ENCODE measurements at places on chromosomes 4 and X. TPM values are rescaled to one million over a fixed set of nuclear protein-coding genes. Genes with fewer than 3 reads are reported as not detected.
A peak's percentile ranks its signal among the peaks of the same experiment; 100 is the strongest.

SH2D1A gene
- not detected for total RNA-seq

GSX2 gene
- total RNA-seq, result not detected

CXCL1 gene
- total RNA-seq, result 0.20 TPM

ATP2B3 gene
- 0.35 TPM for total RNA-seq

PRRG1 gene
- total RNA-seq, result 9.0 TPM

CASK gene
- 51.5 TPM for total RNA-seq

PNMA5 gene
- total RNA-seq, result not detected

DNA sequence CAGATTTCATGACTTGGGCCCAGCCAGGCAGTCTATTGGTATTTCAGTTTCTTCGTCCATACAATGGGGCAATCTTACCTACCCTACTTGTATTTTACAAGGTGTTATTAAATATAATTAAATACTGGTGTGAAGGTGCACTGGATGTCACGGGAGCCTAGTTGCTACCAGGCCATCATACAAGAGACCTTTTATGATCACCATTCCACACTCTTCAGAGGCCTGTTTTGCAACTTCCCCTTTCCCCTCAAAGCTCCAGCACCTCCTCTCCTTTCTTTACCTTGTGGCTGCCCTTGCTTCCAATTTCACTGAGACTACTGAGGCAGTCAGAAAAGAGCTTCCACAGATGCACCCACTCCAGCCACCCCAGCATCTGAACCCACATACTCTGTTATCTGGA, 93.8 kb upstream of the HELT start:
- H3K27me3 ChIP-seq, result no peaks in the 10 kb centered on the region
- no peak overlapping the region for H3K27ac ChIP-seq
- peaks cover 2% of the 10 kb centered on the region for H3K36me3 ChIP-seq

DNA sequence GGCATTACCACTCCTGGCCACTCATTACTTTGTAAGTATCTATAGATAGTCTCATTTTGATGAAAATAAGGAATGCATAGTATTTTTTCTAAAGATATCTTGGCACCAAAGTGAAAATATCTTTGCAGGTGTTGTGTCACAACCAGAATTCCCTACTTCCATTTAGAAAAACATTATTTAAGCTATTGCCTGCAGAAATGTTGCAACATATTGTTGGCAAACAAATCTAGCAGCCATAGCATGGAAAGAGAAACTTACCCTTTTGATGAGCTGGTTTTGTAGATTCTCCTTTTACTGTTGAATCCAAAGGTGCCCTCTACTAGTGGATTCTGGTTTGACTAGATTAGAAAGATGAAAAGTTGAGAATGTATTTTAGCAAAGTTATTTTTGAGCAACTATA, 138.8 kb downstream of the AREG start:
- no peak overlapping the region for H3K27ac ChIP-seq
- no peaks in the 10 kb centered on the region for H3K4me1 ChIP-seq
- no peaks in the 10 kb centered on the region for H3K36me3 ChIP-seq
- H3K4me3 ChIP-seq, result no peak overlapping the region
- no peaks in the 10 kb centered on the region for H3K27me3 ChIP-seq
- DNase-seq, result no peak

GRCh38 chr4:70522626-70523025, 4.3 kb downstream of the AMTN start:
- no peak for DNase-seq
- no peaks in the 10 kb centered on the region for H3K27me3 ChIP-seq
- H3K36me3 ChIP-seq, result no peaks in the 10 kb centered on the region
- no peak overlapping the region for H3K27ac ChIP-seq
- H3K4me1 ChIP-seq, result no peaks in the 10 kb centered on the region

DNA sequence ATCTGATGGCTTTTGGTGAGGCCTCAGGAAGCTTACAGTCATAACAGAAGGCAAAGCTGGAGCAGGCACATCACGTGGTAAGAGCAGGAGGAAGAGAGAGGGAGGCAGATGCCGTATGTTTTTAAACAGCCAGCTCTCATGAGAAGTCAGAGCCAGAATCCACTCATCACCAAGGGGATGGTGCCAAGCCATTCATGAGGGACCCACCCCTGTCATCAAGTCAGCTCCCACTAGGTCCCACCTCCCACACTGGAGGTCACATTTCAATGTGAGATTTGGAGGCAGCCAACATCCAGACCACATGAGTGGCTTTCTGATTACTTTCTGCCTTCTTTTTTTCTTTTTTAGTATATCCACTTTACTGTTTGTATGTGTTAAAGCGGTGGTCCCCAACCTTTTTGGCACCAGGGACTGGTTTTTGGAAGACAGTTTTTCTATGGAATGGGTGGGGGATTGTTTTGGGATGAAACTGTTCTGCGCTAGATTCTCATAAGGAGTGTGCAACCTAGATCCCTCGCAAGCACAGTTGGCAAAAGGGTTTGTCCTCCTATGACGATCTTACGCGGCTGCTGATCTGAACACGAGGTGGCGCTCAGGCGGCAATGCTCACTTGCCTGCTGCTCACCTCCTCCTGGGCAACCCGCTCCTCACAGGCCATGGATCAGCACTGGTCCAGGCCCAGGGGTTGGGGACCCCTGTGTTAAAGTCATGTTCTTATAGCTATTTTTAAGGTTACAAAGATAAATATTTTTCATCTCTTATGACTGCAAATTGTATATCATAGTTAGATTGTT, 61.7 kb downstream of the SLIT2 start:
- peak; percentile 84 for DNase-seq
- no peaks in the 10 kb centered on the region for H3K4me1 ChIP-seq
- H3K27ac ChIP-seq, result no peak overlapping the region
- H3K27me3 ChIP-seq, result no peaks in the 10 kb centered on the region
- no peaks in the 10 kb centered on the region for H3K36me3 ChIP-seq
- no peak overlapping the region for H3K4me3 ChIP-seq

DNA sequence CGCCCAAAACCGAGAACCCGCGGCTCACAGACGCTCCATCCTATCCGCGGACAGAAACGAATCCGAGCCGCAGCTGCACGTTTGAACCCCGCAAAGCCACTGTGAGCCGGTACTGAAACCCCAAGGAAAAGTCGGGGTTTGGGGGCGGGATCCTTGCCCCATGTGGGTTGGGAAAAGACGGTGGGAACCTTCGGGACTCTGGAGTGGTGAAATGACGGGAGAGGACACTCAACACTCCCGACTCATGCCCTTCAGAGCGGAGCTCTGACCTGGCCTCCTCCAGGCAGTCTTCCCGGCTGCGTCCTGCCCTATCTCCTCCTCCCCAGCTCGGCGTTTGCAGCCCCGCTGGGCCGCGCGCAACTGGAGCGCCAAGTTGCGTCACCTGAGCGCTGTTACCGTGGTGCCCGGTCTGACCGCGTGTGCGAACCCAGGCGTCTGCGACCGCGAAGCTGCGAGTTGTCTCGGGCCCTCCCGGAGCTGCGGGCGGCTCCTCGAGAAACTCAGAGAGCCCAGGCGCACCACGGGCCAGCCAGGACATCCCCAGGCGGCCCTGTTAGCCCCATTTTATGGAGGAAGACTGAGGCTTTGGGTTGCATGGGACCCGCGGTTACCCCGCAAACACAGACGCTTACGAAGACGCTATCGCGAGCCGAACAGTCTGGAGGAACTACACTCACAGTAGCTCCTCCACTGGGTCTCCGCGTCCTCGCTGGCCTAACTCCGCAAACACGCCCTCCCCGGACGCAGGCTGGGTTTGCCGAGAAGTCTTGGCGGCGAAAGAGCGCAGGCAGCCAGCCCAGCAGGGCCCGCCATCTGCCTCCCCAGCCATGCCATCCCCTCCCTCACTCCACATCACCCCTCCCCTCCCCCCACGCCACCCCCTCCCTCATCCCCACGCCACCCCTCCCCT, 20.3 kb upstream of the HMX1 start:
- no peaks in the 10 kb centered on the region for H3K36me3 ChIP-seq
- H3K27me3 ChIP-seq, result peaks cover 80% of the 10 kb centered on the region
- peak; percentile 60 for DNase-seq
- H3K4me1 ChIP-seq, result peaks cover 5% of the 10 kb centered on the region
- peak overlapping the region; percentile 73 for H3K4me3 ChIP-seq

GRCh38 chrX:43892336-43892870, 10.2 kb upstream of the MAOB start:
- no peak for DNase-seq
- no peaks in the 10 kb centered on the region for H3K4me1 ChIP-seq
- H3K4me3 ChIP-seq, result no peak overlapping the region
- H3K27me3 ChIP-seq, result no peaks in the 10 kb centered on the region
- no peaks in the 10 kb centered on the region for H3K36me3 ChIP-seq

- no peaks in the 10 kb centered on the region for H3K4me1 ChIP-seq
- no peak for DNase-seq
- peak overlapping the region; percentile 98 for H3K4me3 ChIP-seq
- no peaks in the 10 kb centered on the region for H3K27me3 ChIP-seq
- H3K36me3 ChIP-seq, result 0 out of 2 replicates have a peak, but pooled peaks cover 3% of the 10 kb centered on the region
Measured at GRCh38 chr4:87423317-87424098, 1.1 kb downstream of the NUDT9 start.

- H3K4me3 ChIP-seq, result no peak overlapping the region
- no peak overlapping the region for H3K27ac ChIP-seq
- no peaks in the 10 kb centered on the region for H3K4me1 ChIP-seq
- no peaks in the 10 kb centered on the region for H3K36me3 ChIP-seq
Measured at GRCh38 chr4:183026701-183027100, 72.4 kb upstream of the WWC2 start.

DNA sequence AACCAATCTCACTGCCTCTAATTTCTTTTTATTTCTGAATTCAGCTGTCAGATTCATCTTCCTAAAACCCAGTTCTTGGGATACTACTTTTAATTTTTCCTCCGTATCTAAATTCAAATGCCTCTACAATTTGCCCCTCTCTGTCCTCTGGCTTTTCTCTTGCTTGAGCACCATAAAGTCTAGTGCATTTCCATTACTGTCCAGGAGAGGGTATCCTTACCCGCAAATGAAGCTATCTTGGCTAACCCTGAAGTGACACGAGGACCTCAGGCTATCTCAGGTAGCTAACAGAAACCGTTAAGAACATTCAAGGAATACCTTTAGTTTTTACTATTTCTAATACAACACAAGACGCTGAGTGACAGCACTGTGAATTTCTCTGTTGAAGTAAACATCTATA, 49.4 kb upstream of the PRR32 start:
- no peak overlapping the region for H3K4me3 ChIP-seq
- no peak overlapping the region for H3K27ac ChIP-seq
- no peaks in the 10 kb centered on the region for H3K27me3 ChIP-seq
- H3K36me3 ChIP-seq, result no peaks in the 10 kb centered on the region

DNA sequence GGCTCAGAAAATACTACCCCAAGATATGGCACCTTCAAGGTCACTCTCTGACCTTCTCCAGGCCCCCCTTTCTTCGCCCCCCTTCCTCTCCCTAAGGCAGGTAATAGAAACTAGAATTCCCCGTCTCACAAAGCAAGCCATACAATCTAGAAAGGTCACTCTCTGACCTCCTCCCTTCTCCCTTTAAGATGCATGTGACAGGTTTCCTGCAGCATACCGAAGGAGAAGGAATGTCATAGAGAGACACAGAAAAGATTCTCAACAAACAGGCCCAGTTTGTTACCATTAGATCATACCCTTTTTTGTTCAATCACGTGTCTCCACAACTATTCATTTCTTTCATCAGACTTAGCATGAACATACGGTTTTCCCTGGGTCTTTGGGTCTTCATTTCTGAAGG, 51.2 kb upstream of the RBMXL3 start:
- H3K27me3 ChIP-seq, result no peaks in the 10 kb centered on the region
- DNase-seq, result no peak
- H3K36me3 ChIP-seq, result peaks cover 20% of the 10 kb centered on the region
- H3K27ac ChIP-seq, result no peak overlapping the region
- H3K4me3 ChIP-seq, result no peak overlapping the region

- no peak overlapping the region for H3K4me3 ChIP-seq
- no peaks in the 10 kb centered on the region for H3K27me3 ChIP-seq
- H3K36me3 ChIP-seq, result no peaks in the 10 kb centered on the region
- no peaks in the 10 kb centered on the region for H3K4me1 ChIP-seq
Measured at GRCh38 chrX:21674430-21675186, 16.5 kb upstream of the KLHL34 start.

- H3K4me1 ChIP-seq, result peaks cover 4% of the 10 kb centered on the region
- no peaks in the 10 kb centered on the region for H3K36me3 ChIP-seq
- H3K27me3 ChIP-seq, result no peaks in the 10 kb centered on the region
- no peak overlapping the region for H3K4me3 ChIP-seq
- no peak for DNase-seq
Measured at GRCh38 chrX:109847257-109848187, 114.5 kb upstream of the ACSL4 start.

DNA sequence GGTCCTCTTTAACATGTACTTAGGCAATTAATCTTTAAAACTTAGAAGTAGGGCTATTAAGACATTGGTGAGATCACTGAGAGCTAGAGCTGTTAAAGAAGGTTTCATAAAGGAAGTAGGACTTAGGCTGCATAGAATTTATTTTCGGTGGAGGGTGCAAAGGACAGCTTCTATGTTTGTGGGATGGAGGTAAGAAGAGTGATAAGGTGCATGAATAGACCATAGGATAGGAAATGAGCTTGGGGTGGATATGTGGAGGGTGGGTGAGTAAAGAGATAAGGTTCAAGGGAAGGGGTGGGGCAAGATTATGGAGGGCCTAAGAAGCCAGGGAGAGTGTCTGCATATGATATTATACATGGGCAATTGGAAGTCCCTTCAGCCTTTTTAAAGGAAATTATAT, 15.9 kb downstream of the RTL9 start:
- H3K27ac ChIP-seq, result no peak overlapping the region
- no peaks in the 10 kb centered on the region for H3K4me1 ChIP-seq
- no peak for DNase-seq
- H3K4me3 ChIP-seq, result no peak overlapping the region

- H3K36me3 ChIP-seq, result no peaks in the 10 kb centered on the region
- no peak overlapping the region for H3K4me3 ChIP-seq
- no peak overlapping the region for H3K27ac ChIP-seq
- peaks cover 10% of the 10 kb centered on the region for H3K4me1 ChIP-seq
- no peaks in the 10 kb centered on the region for H3K27me3 ChIP-seq
Measured at GRCh38 chr4:154916068-154916467, 135.0 kb downstream of the RBM46 start.

GRCh38 chr4:78645853-78646757, 94.5 kb downstream of the ANXA3 start:
- DNase-seq, result no peak
- H3K4me3 ChIP-seq, result no peak overlapping the region
- H3K27ac ChIP-seq, result no peak overlapping the region
- H3K27me3 ChIP-seq, result no peaks in the 10 kb centered on the region
- H3K36me3 ChIP-seq, result no peaks in the 10 kb centered on the region

- no peaks in the 10 kb centered on the region for H3K36me3 ChIP-seq
- no peaks in the 10 kb centered on the region for H3K4me1 ChIP-seq
- H3K27ac ChIP-seq, result no peak overlapping the region
- H3K4me3 ChIP-seq, result no peak overlapping the region
Measured at GRCh38 chr4:23768541-23768940, 121.3 kb downstream of the PPARGC1A start.

- no peak overlapping the region for H3K4me3 ChIP-seq
- DNase-seq, result no peak
- H3K27ac ChIP-seq, result no peak overlapping the region
- no peaks in the 10 kb centered on the region for H3K36me3 ChIP-seq
- H3K27me3 ChIP-seq, result no peaks in the 10 kb centered on the region
Measured at GRCh38 chrX:116142976-116143375, 27.6 kb upstream of the AGTR2 start.

GRCh38 chr4:175431694-175432093, 380.4 kb downstream of the GPM6A start:
- H3K27ac ChIP-seq, result no peak overlapping the region
- no peaks in the 10 kb centered on the region for H3K36me3 ChIP-seq
- no peak for DNase-seq
- H3K4me1 ChIP-seq, result no peaks in the 10 kb centered on the region

- no peak for DNase-seq
- H3K27me3 ChIP-seq, result no peaks in the 10 kb centered on the region
- H3K36me3 ChIP-seq, result no peaks in the 10 kb centered on the region
- no peak overlapping the region for H3K4me3 ChIP-seq
- no peak overlapping the region for H3K27ac ChIP-seq
- H3K4me1 ChIP-seq, result no peaks in the 10 kb centered on the region
Measured at GRCh38 chrX:52544147-52544840, 27.4 kb upstream of the XAGE1B start.
